ENCODE measurements at places on chromosomes 5 and 9. TPM values are rescaled to one million over a fixed set of nuclear protein-coding genes. Genes with fewer than 3 reads are reported as not detected.

Gene OR2K2
- total RNA-seq: not detected

Gene C9
- 0.16 TPM for total RNA-seq

Gene RASGEF1C
- total RNA-seq: not detected

Gene PCDHB9
- 0.16 TPM for total RNA-seq

Gene DMRTA1
- total RNA-seq: 0.47 TPM

Gene PCDHB4
- not detected for total RNA-seq

Gene DBH
- not detected for total RNA-seq

Gene FCHO2
- total RNA-seq: 13.9 TPM

Gene PCDHB6
- 0.16 TPM for total RNA-seq

Gene CDC20B
- 0.09 TPM for total RNA-seq

Gene IL5
- not detected for total RNA-seq
